ENCODE measurements at places on chromosomes 5 and 9. TPM values are rescaled to one million over a fixed set of nuclear protein-coding genes. Genes with fewer than 3 reads are reported as not detected.

SLC6A18 gene
- not detected for total RNA-seq

CYLC2 gene
- total RNA-seq: not detected

CHD1 gene
- 64.2 TPM for total RNA-seq

TTC39B gene
- total RNA-seq: 5.4 TPM

BTNL8 gene
- under 0.01 TPM for total RNA-seq

SLC34A1 gene
- total RNA-seq: not detected

CDX1 gene
- total RNA-seq: not detected

PCDHGC3 gene
- total RNA-seq: 45.7 TPM

B4GALT7 gene
- total RNA-seq: 11.3 TPM

SNCAIP gene
- 41.1 TPM for total RNA-seq

NIPAL4 gene
- total RNA-seq: not detected

GLRA1 gene
- total RNA-seq: not detected

TNC gene
- total RNA-seq: 92.0 TPM

HDHD3 gene
- total RNA-seq: 5.4 TPM

RNF224 gene
- under 0.01 TPM for total RNA-seq

GNA14 gene
- 0.98 TPM for total RNA-seq

NSG2 gene
- total RNA-seq: 671 TPM

GFI1B gene
- under 0.01 TPM for total RNA-seq

PCDHGB1 gene
- 6.9 TPM for total RNA-seq

BARHL1 gene
- not detected for total RNA-seq
